ENCODE measurements at places on chromosomes 11 and 22. TPM values are rescaled to one million over a fixed set of nuclear protein-coding genes. Genes with fewer than 3 reads are reported as not detected.

GRCh38 chr11:28318871-28319270, 210.7 kb downstream of the METTL15 start:
- H3K27me3 ChIP-seq, result no peaks in the 10 kb centered on the region
- H3K27ac ChIP-seq, result no peak overlapping the region
- H3K4me3 ChIP-seq, result no peak overlapping the region
- no peaks in the 10 kb centered on the region for H3K4me1 ChIP-seq
- peaks cover 7% of the 10 kb centered on the region for H3K36me3 ChIP-seq

- no peak overlapping the region for H3K27ac ChIP-seq
- no peaks in the 10 kb centered on the region for H3K36me3 ChIP-seq
- H3K27me3 ChIP-seq, result no peaks in the 10 kb centered on the region
- no peak overlapping the region for H3K4me3 ChIP-seq
- DNase-seq, result no peak
Measured at GRCh38 chr11:87265132-87265531, 227.4 kb downstream of the TMEM135 start.

GRCh38 chr11:47020793-47021526, 84.4 kb downstream of the CSTPP1 start:
- H3K36me3 ChIP-seq, result no peaks in the 10 kb centered on the region
- no peaks in the 10 kb centered on the region for H3K4me1 ChIP-seq
- no peaks in the 10 kb centered on the region for H3K27me3 ChIP-seq
- H3K27ac ChIP-seq, result no peak overlapping the region
- no peak for DNase-seq

- H3K4me3 ChIP-seq, result no peak overlapping the region
- DNase-seq, result no peak
- peaks cover 20% of the 10 kb centered on the region for H3K27me3 ChIP-seq
- H3K27ac ChIP-seq, result no peak overlapping the region
- peaks cover 7% of the 10 kb centered on the region for H3K4me1 ChIP-seq
Measured at GRCh38 chr11:43555816-43556611, 124.5 kb upstream of the HSD17B12 start.

DNA sequence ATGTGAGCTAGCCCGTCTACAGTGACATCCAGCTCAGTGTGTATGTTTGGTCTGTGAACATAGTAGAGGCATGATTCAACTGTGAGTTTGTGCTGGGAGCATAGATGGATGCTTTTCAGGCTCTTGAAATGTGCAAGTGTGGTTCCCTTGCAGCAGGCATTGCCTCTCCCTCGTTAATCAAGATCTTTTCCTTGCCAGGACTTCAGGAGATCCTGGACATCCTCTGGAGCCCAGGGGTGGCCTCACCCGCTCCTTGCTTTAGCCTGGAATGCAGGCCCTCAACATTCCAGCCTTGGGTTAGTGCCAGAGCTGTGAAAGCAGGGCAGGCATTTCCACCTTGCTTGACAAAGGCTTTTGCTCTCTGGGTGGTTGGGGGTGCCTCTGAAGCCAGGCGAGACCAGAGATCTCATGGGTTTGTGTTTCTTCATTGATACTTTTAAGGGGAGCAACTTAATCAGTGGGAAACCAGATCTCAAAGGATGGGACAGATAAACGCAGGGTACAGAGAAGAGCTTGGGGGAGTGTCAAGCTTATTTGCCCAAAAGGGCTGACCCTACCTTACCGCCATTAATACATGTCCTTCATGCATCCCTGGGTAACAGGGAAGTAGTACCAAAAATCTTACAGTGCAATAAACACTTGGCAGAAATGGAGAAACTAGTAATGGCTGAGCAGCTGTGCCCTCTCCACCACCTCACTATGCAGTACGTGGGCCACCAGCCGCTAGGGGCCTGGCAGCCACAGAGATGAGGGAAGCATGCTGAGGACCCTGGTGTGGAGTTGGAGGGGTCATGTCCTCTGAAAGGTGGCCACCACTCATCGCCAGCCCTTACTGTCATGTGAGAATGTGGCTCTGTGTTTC, 72.1 kb downstream of the PTPRJ start:
- H3K27me3 ChIP-seq, result no peaks in the 10 kb centered on the region
- H3K27ac ChIP-seq, result no peak overlapping the region
- no peak for DNase-seq
- H3K4me3 ChIP-seq, result no peak overlapping the region
- H3K36me3 ChIP-seq, result no peaks in the 10 kb centered on the region

DNA sequence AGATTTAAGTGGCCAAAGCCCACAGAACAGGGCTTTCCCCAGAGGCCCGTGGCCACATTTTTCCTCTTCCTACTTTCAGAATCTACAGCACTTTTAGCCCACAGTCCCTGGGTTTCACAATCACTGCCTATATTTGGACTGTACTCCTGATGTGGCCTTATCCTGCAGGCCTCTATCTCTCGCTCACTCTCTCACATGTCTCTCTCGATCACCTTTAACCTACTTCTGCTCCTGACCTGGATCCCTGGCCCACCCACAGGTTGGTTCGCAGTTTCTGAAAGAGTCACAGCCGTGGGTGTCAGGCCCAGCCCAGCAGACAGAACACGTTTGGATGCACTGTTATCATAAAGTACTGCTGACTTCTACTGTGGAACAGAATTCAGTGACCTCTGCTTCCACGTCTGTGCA, 55.5 kb downstream of the LARGE1 start:
- H3K27ac ChIP-seq, result peak overlapping the region; percentile 86
- no peaks in the 10 kb centered on the region for H3K36me3 ChIP-seq
- peaks cover 65% of the 10 kb centered on the region for H3K4me1 ChIP-seq
- no peaks in the 10 kb centered on the region for H3K27me3 ChIP-seq
- DNase-seq, result no peak

DNA sequence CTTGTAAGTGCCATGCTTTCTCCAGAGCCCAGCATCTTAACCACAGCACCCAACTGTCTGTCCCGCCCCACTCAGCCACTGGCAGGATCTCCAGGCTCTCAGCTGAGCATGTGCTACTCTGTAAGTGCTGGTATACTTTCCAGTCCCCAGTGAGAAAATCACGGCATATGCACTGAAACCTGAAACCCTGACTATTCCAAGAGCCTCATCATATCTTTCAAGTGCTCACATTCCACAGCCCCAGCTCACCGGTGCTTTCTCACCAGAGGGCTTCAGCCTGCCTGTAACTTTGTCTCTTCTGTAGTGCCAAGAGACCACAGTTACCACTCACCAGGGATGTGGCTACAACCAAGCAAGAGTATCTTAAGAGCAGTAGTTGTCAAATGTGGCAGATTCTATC, 24.4 kb upstream of the PAMR1 start:
- no peak overlapping the region for H3K4me3 ChIP-seq
- H3K36me3 ChIP-seq, result no peaks in the 10 kb centered on the region
- no peaks in the 10 kb centered on the region for H3K4me1 ChIP-seq
- no peak overlapping the region for H3K27ac ChIP-seq
- H3K27me3 ChIP-seq, result no peaks in the 10 kb centered on the region

- H3K4me1 ChIP-seq, result no peaks in the 10 kb centered on the region
- H3K27me3 ChIP-seq, result no peaks in the 10 kb centered on the region
- no peaks in the 10 kb centered on the region for H3K36me3 ChIP-seq
- no peak overlapping the region for H3K27ac ChIP-seq
Measured at GRCh38 chr22:32354360-32355351, 3.0 kb upstream of the RFPL3 start.

DNA sequence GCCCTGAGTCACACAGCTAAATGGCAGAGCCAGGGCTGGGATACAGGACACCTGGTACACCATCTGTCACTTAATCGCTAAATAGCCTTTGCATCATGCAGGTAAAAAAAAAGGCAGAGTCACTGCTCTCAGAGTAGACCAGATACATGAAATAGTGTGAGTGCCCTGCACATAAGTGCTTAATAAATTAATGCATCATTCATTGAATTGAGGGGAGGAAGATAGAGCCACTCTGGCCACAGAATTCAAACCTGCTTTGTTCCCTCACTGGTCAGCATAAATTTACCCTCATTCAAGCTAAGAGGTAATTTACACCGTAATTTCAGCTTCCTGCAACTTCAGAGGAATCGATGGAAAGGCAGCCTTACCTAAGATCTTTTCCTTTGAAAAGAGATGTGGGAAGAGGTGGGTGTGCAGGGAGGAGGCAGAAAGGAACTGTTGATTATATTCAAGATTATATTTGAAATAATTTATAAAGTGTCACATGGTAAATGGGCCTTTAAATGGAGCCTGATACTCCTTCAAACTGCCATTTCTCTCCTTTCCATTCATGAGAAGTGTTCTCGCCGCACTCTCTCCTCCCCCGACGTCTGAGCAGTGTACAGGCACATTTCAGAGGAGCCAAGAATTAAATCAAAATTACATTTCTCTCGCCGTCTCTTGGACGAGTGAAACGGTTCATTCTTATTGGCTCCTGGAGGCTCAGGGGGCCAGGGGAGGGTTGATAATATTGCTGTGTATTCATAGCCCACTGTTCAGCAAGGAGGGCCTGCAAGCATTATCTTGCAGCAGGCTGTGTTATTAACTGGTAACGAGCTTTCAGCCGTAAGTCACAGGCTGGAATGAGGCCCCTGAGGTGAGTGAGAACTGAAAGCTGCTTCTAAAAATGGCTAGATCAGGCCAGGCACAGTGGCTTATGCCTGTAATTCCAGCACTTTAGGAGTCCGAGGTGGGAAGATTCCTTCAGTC, 52.2 kb upstream of the HMGXB4 start:
- no peaks in the 10 kb centered on the region for H3K4me1 ChIP-seq
- H3K27me3 ChIP-seq, result peaks cover 7% of the 10 kb centered on the region
- H3K27ac ChIP-seq, result no peak overlapping the region
- H3K4me3 ChIP-seq, result no peak overlapping the region

- H3K4me3 ChIP-seq, result no peak overlapping the region
- no peaks in the 10 kb centered on the region for H3K36me3 ChIP-seq
- no peaks in the 10 kb centered on the region for H3K4me1 ChIP-seq
- no peaks in the 10 kb centered on the region for H3K27me3 ChIP-seq
- no peak overlapping the region for H3K27ac ChIP-seq
Measured at GRCh38 chr11:124879493-124880289, 14.5 kb downstream of the ROBO3 start.

GRCh38 chr11:2912498-2912897, 16.7 kb downstream of the PHLDA2 start:
- H3K27ac ChIP-seq, result no peak overlapping the region
- H3K36me3 ChIP-seq, result no peaks in the 10 kb centered on the region
- H3K4me1 ChIP-seq, result no peaks in the 10 kb centered on the region

- H3K4me1 ChIP-seq, result no peaks in the 10 kb centered on the region
- no peak overlapping the region for H3K4me3 ChIP-seq
- H3K27me3 ChIP-seq, result no peaks in the 10 kb centered on the region
- no peak for DNase-seq
- no peaks in the 10 kb centered on the region for H3K36me3 ChIP-seq
- H3K27ac ChIP-seq, result no peak overlapping the region
Measured at GRCh38 chr11:34887260-34887659, 28.9 kb downstream of the APIP start.

DNA sequence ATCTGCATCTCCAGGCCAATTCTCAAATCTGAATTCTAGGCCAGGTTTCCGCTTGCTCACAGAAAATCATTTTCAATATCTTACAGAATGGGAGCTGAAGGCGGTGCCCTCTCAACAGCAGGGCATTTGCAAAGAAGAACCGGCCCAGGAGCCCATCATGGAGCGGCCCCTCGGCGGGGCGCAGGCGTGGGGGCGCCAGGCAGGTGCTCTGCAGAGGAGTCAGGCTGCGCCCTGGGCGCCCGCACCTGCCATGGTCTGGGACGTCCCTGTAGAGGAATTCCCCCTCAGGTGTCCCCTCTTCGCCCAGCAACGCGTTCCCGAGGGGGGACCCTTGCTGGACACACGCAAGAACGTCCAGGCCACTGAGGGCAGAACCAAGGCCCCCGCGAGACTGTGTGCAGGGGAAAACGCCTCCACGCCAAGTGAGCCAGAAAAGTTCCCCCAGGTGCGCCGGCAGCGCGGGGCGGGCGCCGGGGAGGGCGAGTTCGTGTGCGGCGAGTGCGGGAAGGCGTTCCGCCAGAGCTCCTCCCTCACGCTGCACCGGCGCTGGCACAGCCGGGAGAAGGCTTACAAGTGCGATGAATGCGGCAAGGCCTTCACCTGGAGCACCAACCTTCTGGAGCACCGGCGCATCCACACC, 11.5 kb downstream of the ZNF74 start:
- H3K36me3 ChIP-seq, result no peaks in the 10 kb centered on the region
- no peak for DNase-seq
- H3K27ac ChIP-seq, result no peak overlapping the region
- H3K4me3 ChIP-seq, result no peak overlapping the region
- no peaks in the 10 kb centered on the region for H3K27me3 ChIP-seq

- no peak overlapping the region for H3K4me3 ChIP-seq
- H3K4me1 ChIP-seq, result no peaks in the 10 kb centered on the region
- no peak for DNase-seq
Measured at GRCh38 chr11:120618399-120618798, 106.9 kb downstream of the GRIK4 start.

DNA sequence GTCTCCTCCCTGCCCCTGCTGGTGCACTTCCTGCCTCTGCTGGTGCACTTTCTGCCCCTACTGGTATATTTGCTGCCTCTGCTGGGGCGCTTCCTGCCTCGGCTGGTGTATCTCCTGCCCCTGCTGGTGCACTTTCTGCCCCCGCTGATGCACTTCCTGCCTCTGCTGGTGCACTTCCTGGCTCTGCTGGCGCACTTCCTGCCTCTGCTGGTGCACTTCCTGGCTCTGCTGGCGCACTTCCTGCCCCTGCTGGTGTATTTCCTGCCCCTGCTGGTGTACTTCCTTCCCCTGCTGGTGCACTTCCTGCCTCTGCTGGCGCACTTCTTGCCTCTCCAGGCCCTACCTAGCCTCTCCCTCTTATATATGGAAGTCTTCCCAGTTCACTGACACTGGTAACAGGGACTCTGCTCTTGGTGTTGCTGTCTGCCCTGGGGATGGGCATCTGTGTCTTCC, 10.1 kb downstream of the MTFP1 start:
- H3K4me1 ChIP-seq, result no peaks in the 10 kb centered on the region
- H3K36me3 ChIP-seq, result no peaks in the 10 kb centered on the region
- peak; percentile 35 for DNase-seq
- no peaks in the 10 kb centered on the region for H3K27me3 ChIP-seq
- H3K4me3 ChIP-seq, result no peak overlapping the region
- H3K27ac ChIP-seq, result peak overlapping the region; percentile 57

DNA sequence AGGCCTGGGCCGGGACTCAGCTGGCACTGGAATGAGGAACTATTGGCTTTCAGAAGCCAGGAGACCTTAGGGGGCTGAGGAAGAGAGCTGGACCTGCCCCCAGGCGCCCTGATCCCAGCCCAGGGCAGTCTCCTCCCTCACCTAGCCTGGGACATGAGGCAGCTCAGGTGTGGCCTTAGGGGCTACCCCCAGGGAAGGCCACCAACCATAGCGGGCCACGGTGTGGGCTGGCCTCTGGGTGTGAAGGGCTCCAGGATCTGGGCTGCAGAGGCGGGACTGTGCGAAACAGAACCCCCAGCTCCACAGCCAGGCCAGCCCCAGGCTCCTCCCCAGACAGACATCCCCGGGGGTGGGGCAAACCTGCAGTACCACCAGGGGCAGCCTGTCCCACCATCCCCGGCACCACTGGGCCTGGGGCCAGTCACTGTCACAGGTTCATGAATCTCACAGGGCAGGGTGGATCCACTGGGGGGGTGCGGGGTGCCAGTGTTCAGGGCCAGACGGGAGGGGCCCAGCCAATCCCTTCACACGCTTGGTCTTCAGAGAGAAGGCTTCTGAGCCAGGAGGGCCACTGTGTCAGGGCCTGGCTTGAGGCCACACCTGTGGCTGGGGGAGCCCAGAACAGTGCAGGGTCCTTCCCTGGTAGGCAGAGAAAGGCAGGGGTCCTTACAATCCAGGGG, 3.5 kb downstream of the PLXNB2 start:
- peaks cover 5% of the 10 kb centered on the region for H3K27me3 ChIP-seq
- H3K4me3 ChIP-seq, result no peak overlapping the region
- H3K27ac ChIP-seq, result no peak overlapping the region
- DNase-seq, result peak; percentile 24

APOA4 gene
- 3.5 TPM for total RNA-seq

ACRV1 gene
- total RNA-seq, result not detected

OR6A2 gene
- total RNA-seq, result not detected

OR5D16 gene
- total RNA-seq, result not detected

BIRC3 gene
- total RNA-seq, result 1.8 TPM

HIC2 gene
- 4.0 TPM for total RNA-seq

Measured in gastrocnemius medialis (tissue), 4 donors.